ENCODE measurements at places on chromosomes 13 and 19.

DNA sequence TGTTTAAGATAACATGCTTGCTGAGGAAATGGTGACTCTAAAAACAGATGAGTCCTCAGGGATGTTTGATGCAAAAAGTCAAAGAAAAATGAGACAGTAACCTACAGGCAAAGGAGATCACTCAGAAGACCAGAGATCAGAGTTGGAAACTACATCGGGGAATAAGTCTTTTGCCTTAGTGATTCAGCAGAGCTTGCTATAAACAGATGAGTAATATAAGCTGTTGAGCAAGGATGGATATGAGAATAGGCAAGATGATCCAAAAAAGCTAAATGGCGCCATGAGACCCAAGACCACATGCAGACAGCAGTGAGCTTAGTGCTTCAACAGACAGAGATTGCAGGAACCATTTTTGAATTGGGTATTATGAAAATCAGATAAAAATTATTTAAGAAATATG, 168.6 kb downstream of the POSTN start:
- DNase-seq: no peak

- no peak for DNase-seq
Measured at GRCh38 chr13:39811051-39811450, 155.6 kb downstream of the COG6 start.

DNA sequence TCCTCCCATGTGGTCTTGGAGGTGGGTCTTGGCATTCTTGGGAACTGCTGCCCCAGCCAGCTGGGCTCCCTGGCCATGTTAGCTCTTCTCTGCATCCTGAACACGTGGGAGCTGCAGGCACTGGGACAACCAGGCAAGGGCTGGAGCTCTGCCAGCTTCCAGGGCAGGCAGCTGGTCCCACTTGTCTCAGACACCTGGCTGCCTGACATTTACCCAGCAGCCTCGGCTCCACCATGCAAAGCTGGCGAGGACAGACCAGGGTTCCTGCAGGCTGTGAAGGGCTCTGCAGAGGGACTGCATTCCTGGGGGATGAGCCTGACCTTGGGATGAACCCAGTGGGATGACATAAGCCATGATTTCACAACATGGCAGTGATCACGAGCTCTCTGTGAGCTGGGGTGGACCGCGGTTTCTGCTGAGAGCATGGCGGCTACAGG, 99.0 kb upstream of the TSHZ3 start:
- peak; percentile 28 for DNase-seq

- no peak for DNase-seq
Measured at GRCh38 chr19:58511353-58512208, at the start of gene SLC27A5. Gene SLC27A5 (minus strand): TSS chr19:58511992. CDS start chr19:58511955, 37 bp downstream.

- no peak for DNase-seq
Measured at GRCh38 chr13:100525453-100526317, 62.9 kb downstream of the GGACT start.
